Natural killer cell treated with Interleukin-12 subunit alpha and Interleukin-12 subunit beta and Interleukin-15 and Interleukin-18, amount 100 ng/mL, for 72 hours (primary cell): ENCODE measurements at places on chromosomes 3 and 15.

DNA sequence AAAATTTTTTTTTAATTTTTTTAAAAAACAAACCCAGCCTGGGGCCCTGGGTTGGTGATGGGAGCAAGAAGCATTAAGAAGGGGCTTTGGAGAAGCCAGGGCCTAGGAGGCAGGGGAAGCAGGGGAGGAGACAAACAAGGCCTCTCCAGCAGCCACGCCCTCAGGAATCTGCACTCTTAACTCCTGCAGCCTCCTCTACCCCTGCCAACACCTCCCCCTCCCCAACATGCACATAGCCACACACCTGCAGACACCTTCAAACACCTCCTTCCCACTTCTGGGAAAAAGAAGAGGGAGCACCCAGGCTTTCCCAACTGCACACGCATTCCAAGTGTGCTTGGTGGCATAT is 2.7 kb upstream of the DCAF1 start:
- no peak overlapping the region for H3K27ac ChIP-seq
- no peak overlapping the region for H3K4me3 ChIP-seq
- H3K36me3 ChIP-seq, result no peaks in the 10 kb centered on the region
- H3K27me3 ChIP-seq, result no peaks in the 10 kb centered on the region
- peaks cover 12% of the 10 kb centered on the region for H3K4me1 ChIP-seq

GRCh38 chr3:77795013-77795412 is 755.1 kb downstream of the ROBO2 start:
- H3K27ac ChIP-seq, result no peak overlapping the region
- H3K4me1 ChIP-seq, result no peaks in the 10 kb centered on the region
- peaks cover 5% of the 10 kb centered on the region for H3K36me3 ChIP-seq
- H3K27me3 ChIP-seq, result no peaks in the 10 kb centered on the region

DNA sequence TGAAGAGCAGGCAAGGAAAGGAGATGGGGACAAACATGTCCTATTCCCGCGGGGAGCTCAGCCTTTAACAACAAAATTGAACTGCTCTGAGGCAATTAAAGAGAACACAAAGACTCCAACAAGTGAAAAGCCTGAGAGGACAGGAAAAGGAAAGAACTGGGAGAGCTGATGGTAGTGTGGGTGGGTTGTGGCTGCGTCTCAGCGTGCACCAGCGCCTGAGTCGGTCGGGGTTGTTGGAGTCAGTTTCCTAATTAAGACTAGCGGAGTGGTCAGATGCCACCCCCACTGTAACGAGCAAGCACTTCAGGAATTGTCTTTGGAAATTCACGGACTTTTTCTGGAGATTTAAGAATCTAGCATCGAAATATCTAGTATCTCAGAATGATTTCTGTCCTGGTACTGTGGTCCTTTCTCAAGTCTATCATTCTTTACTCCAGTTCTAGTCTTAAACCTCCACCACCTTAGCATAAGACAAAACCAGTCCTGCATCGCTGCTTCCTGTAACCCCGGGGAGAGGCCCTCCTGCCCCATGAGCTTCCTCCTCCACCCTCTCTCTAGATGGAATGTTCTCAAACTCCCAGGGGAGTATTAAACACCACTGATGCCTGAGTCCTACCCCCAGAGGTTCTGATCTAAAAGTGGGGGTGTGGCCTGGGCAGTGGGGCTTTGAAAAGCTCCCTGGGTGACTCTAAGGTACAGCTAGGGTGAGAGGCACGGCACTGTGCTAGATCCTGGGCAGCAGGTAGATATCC is 104.0 kb downstream of the CYP19A1 start:
- no peak overlapping the region for H3K4me3 ChIP-seq
- no peaks in the 10 kb centered on the region for H3K4me1 ChIP-seq
- no peaks in the 10 kb centered on the region for H3K36me3 ChIP-seq
- no peak overlapping the region for H3K27ac ChIP-seq
- peaks cover 11% of the 10 kb centered on the region for H3K27me3 ChIP-seq
- no peak for DNase-seq

GRCh38 chr15:69118089-69118488 is 42.3 kb upstream of the GLCE start:
- H3K4me3 ChIP-seq, result no peak overlapping the region
- peaks cover 11% of the 10 kb centered on the region for H3K4me1 ChIP-seq
- no peak overlapping the region for H3K27ac ChIP-seq
- H3K27me3 ChIP-seq, result peaks cover 30% of the 10 kb centered on the region
- H3K36me3 ChIP-seq, result no peaks in the 10 kb centered on the region

DNA sequence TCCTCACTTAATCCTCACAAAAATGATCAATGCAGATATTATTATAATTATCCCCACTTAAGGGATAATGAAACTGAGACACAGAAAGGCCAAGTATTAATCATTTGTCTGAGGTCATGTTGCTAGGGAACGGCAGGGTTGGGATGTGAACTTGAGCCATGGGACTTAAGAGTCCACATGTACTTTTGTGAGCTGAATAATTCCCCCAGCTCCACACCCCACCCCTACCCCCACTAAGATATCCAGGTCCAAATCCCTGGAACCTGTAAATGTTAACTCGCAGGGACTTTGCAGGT is 290.5 kb upstream of the GADL1 start:
- H3K4me1 ChIP-seq, result no peaks in the 10 kb centered on the region
- H3K36me3 ChIP-seq, result no peaks in the 10 kb centered on the region
- no peak overlapping the region for H3K4me3 ChIP-seq
- no peaks in the 10 kb centered on the region for H3K27me3 ChIP-seq

DNA sequence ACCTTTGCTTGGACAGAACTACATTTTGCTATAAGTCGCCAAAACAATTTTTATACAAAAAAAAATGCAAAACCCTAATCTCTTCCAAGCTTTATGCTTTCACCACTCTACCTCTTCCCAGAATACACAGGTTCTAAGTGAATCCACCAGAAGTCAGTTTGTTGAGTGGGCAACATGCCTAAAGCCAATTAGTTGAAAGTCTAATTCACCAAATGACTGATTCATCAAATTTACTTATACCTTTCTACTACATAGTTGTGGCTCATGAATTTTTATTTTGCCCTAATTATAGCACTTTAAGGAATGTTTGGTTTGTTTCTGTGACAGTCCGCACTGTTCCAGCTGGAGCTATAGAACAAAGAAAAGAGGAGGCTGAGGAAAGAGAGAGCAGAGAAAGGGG is 265.9 kb upstream of the TGFBR2 start:
- H3K36me3 ChIP-seq, result peaks cover 13% of the 10 kb centered on the region
- H3K4me1 ChIP-seq, result peaks cover 3% of the 10 kb centered on the region
- no peak overlapping the region for H3K27ac ChIP-seq
- no peak overlapping the region for H3K4me3 ChIP-seq
- H3K27me3 ChIP-seq, result peaks cover 6% of the 10 kb centered on the region
- no peak for DNase-seq

GRCh38 chr15:92650256-92650655 is 5.3 kb downstream of the FAM174B start:
- H3K36me3 ChIP-seq, result no peaks in the 10 kb centered on the region
- H3K4me1 ChIP-seq, result no peaks in the 10 kb centered on the region
- peaks cover 37% of the 10 kb centered on the region for H3K27me3 ChIP-seq
- H3K4me3 ChIP-seq, result no peak overlapping the region
- no peak for DNase-seq

DNA sequence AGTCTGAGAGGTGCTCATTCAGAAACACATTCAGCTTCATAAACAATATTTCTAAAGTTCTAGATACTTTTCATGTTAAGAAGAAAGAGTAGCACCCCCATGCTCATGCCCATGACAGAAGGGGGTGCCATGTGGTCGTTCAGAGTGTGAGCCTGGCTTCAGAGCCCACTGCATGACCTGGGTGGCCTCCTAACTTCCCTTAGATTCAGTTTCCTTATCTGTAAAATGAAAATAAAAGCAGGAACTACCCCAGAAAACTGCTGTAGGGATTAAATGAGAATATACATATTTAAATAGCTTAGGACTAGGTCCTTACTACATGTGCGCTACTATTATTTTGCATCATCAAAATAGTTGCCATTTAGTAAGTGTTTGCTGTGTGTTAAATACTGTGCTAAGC is 69.2 kb downstream of the ABHD5 start:
- peaks cover 23% of the 10 kb centered on the region for H3K27me3 ChIP-seq
- no peak overlapping the region for H3K27ac ChIP-seq
- DNase-seq, result no peak

DNA sequence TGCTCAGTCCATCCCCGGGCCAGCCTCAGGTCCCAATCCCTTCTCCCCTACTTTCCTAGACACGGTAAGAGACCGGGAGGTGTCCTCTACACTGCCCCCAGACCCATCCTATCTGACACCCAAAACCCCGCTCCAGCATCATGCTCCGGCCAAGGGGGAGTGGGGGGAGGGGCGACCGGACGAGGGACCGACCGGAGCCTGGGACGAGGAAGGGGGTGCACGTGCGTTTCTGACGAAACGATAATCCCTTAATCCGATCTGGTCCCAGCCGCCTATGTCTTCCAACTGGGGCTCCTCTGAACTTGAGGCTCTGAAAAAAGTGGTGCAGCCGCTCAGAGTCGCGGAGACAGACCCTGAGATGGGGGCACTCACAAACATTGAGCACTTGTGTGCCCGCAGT is 494 bp downstream of the CPLX3 start:
- no peak overlapping the region for H3K4me3 ChIP-seq
- no peak for DNase-seq
- H3K36me3 ChIP-seq, result no peaks in the 10 kb centered on the region
- H3K27me3 ChIP-seq, result peaks cover 15% of the 10 kb centered on the region
- H3K4me1 ChIP-seq, result peaks cover 6% of the 10 kb centered on the region
- H3K27ac ChIP-seq, result no peak overlapping the region

GRCh38 chr3:188157407-188157806 is 3.5 kb downstream of the LPP start:
- peak overlapping the region; percentile 4 for H3K4me3 ChIP-seq
- DNase-seq, result no peak
- peaks cover 60% of the 10 kb centered on the region for H3K4me1 ChIP-seq
- peaks cover 11% of the 10 kb centered on the region for H3K36me3 ChIP-seq
- H3K27ac ChIP-seq, result peak overlapping the region; percentile 95
- no peaks in the 10 kb centered on the region for H3K27me3 ChIP-seq

DNA sequence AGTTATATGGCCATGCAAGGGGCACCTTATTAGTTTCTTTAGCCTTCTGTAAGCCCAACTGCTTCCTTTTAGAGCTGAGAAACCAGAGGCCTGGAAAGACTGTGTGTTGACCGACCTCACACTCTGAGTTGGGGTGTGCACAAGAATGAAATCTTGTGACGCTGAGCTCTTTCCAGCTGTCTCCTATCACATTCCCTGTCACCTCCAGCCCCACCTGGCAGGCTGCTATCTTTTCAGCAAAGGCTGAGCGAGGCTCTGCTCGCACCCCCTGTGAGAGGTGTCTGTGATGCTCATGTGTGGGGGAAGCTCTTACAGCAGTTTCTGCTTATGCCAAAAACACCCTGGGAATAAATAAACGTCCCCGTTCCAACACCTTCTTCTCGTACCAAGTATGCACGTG is 27.0 kb upstream of the LPP start:
- no peaks in the 10 kb centered on the region for H3K27me3 ChIP-seq
- H3K27ac ChIP-seq, result no peak overlapping the region
- no peak overlapping the region for H3K4me3 ChIP-seq
- peaks cover 15% of the 10 kb centered on the region for H3K4me1 ChIP-seq

- H3K27ac ChIP-seq, result no peak overlapping the region
- DNase-seq, result no peak
- no peaks in the 10 kb centered on the region for H3K36me3 ChIP-seq
- H3K4me1 ChIP-seq, result peaks cover 23% of the 10 kb centered on the region
- peaks cover 26% of the 10 kb centered on the region for H3K27me3 ChIP-seq
- H3K4me3 ChIP-seq, result no peak overlapping the region
Measured at GRCh38 chr15:66703540-66703941, 1.5 kb downstream of the SMAD6 start.

DNA sequence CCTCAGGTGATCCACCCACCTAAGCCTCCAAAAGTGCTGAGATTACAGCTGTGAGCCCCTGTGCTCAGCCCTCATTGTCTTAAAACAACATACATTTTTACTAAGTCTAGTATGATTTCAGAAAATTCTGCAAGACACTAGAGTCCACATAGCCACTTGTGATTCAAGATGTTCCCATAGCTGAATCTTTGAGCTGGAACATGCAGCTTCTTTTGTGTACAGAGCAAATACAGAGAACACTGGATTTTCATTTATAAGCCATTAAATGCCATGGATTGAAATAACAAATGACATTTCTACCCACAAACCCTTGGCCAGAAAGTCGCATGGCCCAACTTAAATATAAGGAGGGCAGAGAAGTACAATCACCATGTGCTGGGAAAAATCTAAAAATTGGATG is 1489.2 kb upstream of the GBE1 start:
- no peak overlapping the region for H3K4me3 ChIP-seq
- no peak for DNase-seq
- H3K36me3 ChIP-seq, result peaks cover 20% of the 10 kb centered on the region
- H3K4me1 ChIP-seq, result no peaks in the 10 kb centered on the region
- no peaks in the 10 kb centered on the region for H3K27me3 ChIP-seq

DNA sequence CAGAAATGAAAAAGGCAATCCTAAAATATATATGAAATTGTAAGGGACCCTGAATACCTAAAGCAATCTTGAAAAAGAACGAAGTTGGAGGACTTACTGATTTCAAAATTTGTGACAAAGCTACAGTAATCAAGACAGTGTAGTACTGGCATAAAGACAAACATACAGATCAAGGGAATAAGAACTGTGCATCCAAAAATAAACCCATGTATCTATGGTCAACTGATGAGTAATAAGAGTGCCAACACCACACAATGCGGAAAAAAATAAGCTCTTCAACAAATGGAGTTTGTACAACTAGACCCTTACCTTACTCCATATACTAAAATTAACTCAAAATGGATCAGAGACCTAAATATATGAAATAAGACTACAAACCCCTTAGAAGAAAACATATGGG is 29.6 kb downstream of the GSK3B start:
- no peak overlapping the region for H3K4me3 ChIP-seq
- H3K4me1 ChIP-seq, result peaks cover 35% of the 10 kb centered on the region
- H3K27me3 ChIP-seq, result no peaks in the 10 kb centered on the region
- no peak overlapping the region for H3K27ac ChIP-seq

- H3K36me3 ChIP-seq, result no peaks in the 10 kb centered on the region
- peaks cover 2% of the 10 kb centered on the region for H3K27me3 ChIP-seq
- DNase-seq, result no peak
- H3K27ac ChIP-seq, result no peak overlapping the region
- H3K4me1 ChIP-seq, result no peaks in the 10 kb centered on the region
Measured at GRCh38 chr3:11944052-11944673, 60.0 kb upstream of the SYN2 start.

- H3K27me3 ChIP-seq, result no peaks in the 10 kb centered on the region
- H3K4me3 ChIP-seq, result no peak overlapping the region
- no peak overlapping the region for H3K27ac ChIP-seq
- H3K36me3 ChIP-seq, result peaks cover 6% of the 10 kb centered on the region
- no peaks in the 10 kb centered on the region for H3K4me1 ChIP-seq
Measured at GRCh38 chr15:49823987-49824774, 203.3 kb downstream of the DTWD1 start.

GRCh38 chr3:113606539-113607218 is 74.3 kb downstream of the SIDT1 start:
- no peak for DNase-seq
- H3K27ac ChIP-seq, result no peak overlapping the region
- H3K27me3 ChIP-seq, result no peaks in the 10 kb centered on the region

DNA sequence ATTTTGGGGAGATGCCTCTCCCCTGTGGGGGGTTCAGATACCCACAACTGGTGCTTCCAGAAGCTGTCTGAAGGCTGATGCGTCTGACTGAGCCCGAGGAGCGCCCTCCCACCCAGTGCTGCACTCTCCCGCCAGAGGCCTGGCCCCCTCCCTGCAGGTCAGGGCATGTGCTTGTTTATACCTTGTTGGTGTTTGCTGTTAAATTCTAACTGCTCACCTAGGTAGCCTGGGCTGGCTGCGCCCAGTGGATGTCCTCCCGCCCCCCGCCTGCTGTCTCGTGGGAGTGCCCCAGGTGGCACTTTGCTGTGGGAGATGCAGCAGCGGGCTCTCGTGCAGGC is 12.9 kb downstream of the KLF13 start:
- H3K27me3 ChIP-seq, result no peaks in the 10 kb centered on the region
- peak overlapping the region; percentile 84 for H3K4me3 ChIP-seq
- no peak for DNase-seq
- H3K27ac ChIP-seq, result peak overlapping the region; percentile 99
- H3K4me1 ChIP-seq, result peaks cover 87% of the 10 kb centered on the region
